H9 (cell line): ENCODE measurements at places on chromosomes 16 and 17.

DNA sequence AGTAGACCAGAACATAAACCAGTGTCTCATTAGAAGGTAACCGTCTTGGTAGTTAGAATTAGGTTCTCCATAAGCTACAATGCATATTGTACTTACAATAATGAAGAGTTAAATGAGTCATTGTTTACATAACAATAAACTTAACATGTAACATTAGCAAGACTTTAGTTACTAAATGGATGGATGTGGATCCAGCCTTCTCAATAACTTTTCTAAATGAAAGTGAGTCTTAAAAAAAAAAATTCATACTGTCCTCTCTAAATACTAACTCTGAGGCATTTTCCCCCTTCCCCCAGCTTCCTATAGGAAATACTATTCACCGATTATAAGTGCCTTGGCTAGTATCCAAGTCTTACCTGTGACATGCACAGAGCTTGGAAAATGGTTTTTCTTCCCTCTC lies 155.3 kb downstream of the CYB561 start:
- DNase-seq, result no peak

- no peak for DNase-seq
Measured at GRCh38 chr16:1431497-1432270, 806 bp downstream of the PERCC1 start.

DNA sequence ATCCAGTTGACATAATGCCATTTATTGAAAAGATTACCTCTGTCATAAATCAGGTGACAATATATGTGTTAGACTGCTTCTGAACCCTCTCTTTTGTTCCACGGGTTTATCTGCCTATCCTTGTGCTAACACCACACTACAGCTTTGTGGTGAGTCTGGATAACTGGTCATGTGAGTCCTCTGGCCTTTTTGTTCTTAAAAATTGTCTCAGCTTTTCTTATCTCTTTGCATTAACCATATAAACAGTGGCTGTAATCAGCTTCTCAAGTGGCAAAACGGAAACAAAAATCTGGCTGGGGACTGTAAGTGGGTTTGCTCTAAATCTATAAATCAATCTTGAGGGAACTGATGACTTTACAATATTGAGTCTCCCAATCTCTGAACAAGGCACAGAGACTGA lies 44.6 kb downstream of the STX8 start:
- no peak for DNase-seq

DNA sequence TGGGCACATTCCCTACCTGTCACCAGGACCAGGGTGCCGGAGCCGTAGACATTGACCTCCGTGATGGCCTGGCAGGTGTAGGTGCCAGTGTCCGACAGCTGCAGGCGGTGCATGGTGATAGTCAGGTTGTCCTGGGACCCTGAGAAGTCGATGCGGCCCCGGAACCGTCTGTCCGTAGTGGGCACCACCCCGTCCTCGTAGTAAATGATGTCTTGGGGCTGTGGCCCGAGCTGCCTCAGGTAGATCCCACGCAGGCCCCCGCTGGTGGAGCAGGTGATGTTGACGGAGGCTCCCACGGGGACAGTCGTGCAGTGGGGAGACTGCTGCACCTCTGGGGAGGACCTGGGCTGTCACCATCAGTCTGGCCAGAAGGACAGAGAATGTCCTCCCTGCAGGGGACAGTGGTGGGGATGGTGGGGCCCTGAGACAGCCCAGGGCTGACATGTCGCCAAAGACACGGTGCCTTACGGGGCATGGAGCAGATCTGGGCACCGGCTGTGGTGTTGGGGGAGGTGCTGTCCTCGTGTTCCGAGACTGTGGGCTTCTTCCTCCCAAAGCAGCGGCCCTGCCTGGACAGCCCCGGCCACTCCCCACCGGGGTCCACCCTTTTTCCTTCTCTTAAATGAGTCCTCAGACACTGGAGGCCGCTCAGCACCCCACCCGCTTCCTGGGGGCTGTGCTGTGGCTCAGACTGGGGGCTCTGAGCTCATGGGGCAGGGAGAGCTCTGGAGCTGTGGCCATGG lies 586 bp downstream of the CD7 start:
- DNase-seq, result no peak

DNA sequence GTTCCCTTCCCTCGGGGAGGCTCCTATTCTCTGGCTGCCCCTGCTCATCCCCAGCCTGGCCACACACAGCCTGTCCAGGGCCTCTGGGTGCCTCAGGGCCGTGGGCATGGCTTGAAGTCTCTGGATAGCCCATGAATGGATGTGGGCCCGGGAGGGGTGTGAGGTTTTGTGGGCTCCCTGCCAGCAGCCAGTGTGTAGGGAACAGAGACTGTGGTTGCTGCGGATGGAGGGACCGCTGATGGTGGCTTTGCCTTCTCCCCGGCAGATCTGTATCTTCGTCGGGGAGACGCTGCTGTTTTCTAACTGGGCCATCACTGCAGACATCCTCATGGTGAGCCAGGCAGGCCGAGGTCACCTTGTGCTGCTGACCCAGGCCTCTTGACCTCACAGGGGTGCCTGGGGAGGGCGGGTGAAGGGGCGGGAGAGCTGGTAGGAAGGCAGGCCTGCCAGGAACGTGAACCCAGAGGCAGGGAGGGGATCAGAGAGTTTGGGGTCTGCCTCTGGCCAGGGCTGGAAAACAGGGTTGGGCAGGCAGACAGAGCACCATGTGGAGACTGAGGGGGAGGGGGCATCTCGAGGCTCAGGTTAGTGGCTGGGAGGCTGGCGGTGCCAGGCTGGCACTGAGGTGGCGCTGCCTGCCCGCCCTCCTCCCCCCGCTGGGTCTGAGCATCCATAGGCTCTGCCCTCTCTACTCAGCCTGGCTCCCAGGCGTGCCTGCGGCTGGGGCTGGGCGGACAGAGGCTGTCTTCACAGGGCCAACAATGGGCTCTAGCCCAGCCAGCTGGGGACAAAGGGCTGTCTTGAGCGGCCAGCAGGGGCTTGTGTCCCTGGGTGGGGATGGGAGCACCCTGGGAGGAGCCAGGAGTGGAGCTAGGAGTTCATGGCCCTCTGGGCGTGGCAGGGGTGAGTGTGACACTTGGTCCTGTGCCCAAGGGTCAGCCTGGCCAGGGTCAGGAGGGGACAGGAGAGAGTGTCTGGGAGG lies 21.4 kb downstream of the MYBBP1A start:
- DNase-seq, result no peak

- DNase-seq, result peak; percentile 54
Measured at GRCh38 chr17:48746916-48747444, 18.4 kb upstream of the HOXB13 start.

DNA sequence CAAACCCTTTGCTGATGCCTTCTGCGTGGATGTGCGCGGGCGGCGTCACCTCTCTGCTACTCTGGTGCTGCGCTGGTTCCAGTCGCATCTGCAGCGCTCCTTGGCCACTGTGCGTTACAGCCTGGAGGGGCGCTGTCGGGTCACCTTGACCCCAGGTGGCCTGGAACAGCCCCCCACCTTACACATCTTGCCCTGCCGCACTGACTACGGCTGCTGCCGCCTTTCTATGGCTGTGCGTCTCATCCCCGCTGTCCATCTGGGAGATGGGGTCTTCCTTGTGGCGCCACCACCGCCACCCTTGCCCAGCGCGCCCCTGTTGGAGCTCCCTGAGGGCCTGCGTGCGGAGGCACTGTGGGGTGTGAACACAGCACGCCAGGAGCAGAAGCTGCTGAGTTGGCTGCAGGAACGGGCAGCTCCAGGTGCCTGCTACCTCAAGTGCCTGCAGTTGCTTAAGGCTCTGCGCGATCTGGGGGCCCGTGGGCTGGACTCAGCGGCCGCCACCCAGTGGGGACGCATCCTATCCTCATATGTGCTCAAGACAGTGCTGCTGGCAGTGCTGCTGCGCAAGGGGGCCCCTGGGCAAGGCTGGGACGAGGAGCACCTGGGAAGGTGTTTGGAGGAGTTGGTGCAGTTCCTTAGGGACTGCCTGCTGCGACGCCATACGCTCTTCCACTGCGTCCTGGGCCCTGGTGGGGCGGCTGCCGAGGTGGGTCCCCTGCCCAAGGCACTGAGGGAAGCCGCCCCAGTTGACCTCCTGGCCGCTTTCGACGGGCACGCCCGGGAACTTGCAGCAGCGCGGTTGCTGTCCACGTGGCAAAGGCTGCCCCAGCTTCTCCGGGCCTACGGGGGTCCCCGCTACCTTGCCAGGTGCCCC lies 1.6 kb downstream of the ITPRIPL2 start:
- DNase-seq, result no peak

- DNase-seq, result no peak
Measured at GRCh38 chr17:75822800-75823166, 21.4 kb downstream of the UNC13D start.

GRCh38 chr16:86117756-86118155 lies 218.8 kb downstream of the IRF8 start:
- no peak for DNase-seq

DNA sequence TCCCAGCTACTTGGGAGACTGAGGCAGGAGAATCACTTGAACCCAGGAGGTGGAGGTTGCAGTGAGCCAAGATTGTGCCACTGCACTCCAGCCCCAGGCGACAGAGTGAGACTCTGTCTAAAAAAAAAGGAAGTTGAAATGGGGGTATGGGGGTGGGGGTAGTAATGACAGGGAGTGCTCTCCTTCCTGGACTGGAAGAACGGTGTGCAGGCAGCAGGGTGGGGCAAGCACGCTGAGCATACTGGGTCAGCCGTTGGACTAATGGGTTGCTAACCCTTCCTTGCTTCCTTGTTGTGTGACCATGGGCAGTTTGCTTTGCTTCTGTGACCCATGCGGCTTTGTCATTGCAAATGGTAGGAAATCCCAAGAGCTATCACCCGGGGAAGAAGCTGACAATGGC lies 16.5 kb downstream of the KATNIP start:
- DNase-seq, result no peak

- DNase-seq, result no peak
Measured at GRCh38 chr16:82092711-82093110, 57.7 kb downstream of the HSD17B2 start.

DNA sequence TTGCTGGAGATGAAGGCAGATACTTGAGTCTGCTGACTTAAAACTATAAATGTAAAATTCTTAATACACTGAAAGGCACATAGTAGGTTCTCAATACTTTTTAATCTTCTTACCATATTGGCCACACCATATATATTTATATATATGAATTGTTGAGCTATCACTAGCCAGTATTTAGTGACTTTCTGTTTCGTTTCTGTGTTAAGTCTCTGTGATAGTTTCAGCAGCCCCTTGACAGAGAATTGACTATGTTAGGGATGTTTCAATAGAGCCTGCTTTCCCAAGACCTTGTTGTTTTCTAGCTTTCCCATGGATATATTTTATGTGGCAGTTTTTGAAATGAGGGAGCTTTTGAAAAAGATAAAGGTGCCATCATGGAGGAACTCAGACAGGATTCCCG lies 206.5 kb upstream of the GOT2 start:
- DNase-seq, result no peak

DNA sequence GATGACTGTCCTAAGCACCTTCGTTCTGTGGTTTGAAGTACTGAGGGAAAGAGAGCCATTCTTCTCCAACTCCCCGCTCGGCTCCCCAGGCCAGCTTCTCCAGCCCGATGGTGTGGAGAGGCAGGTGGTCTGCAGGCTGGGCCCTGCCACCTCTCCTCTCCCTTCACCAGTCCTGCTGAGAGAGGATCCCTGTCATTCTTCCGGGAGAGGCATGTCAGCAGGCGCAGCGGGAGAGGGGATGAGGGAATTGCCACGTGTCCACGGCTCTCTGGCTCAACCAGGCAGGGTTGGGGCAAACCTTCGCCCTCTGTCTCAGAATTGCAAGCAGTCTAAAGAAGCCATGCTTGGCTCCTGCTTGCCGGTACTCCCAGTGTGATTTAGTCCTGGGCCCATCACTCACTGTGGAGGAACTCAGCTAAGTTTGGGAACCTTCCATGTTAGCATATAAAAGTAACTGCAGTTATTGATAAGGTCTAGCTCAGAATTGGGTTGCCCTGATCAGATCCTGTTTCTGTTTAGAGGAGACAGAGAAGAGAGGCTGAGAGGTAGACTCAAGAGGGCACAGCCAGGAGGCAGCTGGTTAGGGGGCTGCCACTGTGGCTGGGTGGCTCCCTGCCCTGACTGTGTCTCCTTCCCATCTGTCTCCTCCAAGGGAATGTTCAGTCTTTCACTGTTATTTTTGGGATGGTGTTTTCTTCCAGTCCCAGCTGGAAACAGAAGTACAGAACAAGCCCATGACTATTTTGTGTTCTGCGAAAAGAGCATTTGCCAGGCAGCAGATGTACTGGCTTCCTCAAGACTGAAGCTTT lies 17.4 kb downstream of the HS3ST3B1 start:
- no peak for DNase-seq

DNA sequence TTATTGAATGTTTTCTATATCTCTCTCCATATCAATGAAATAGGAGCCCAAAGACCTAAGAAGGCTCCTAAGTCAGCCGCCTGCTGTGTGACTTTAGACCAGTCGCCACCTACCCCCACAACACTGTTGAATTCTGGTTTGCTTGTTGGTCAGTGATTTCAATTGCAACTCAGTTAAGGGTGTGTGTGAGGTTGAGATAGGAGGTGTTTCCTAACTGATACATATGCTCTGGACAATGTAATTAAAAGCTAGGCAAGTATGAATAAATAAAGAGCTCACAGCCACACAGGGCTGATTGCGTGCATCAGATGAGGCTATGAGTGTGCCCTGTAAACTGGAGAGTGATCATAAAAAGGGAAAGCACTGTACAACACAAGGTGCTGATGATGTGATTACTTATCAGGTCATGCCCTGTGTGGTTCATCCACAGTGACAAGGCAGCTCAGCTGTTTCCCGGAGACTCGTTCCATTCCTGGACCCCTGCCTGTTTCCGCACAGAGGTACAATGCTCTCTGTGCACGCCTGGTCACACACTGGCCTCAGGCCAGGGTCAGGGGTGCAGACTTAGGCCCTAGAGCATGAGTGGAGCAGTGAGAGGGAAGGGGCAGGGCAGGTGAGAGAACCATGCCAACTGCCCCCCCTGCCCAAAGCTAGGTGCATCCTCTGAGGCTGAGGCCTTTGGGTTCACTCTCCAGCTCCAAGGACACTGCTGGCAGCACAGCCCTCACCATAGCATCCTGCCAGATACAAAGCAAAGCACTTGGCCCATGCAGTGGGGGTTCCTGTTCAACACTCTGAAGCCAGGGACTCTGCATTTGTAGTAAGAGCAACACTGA lies 3.3 kb upstream of the KRT35 start:
- no peak for DNase-seq

DNA sequence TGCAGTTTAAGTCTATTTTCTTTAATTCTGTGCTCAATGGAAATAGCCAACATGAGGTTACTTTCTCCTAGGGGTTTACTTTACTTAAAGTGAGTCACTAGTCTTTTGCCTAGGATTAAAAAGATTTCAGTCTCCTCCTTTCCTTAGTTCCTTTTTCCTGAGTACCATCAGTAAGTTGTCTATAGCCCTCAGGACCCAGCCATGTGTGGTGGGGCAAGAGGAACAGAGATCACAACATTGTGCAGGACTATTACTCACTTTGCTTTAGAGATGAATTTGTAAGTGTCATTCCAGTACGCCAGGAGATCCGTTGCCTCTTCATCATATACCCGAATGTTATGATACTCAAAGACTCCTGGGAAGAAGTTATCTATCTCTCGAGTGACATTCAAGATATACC lies 27.7 kb upstream of the CORO6 start:
- DNase-seq, result no peak

DNA sequence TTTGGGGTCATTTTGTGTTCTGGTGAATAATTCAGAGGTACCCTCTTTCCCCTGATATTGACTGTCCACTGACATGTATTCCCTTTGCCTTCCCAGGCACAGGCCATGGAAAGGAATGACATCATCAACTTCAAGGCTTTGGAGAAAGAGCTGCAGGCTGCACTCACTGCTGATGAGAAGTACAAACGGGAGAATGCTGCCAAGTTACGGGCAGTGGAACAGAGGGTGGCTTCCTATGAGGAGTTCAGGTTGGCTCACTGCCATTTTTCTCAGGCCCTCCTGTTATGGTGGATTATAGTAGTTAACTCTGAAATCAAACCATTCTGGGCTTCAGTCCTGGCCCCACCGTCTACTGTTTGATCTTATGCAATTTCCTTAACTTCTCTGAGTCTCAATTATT lies 1.6 kb upstream of the EFTUD2 start:
- no peak for DNase-seq

- peak; percentile 19 for DNase-seq
Measured at GRCh38 chr16:27838536-27839175, 224.9 kb downstream of the GSG1L start.
